ENCODE measurements at places on chromosomes 1 and 21.

- DNase-seq: peak; percentile 20
These were observed 1.1 kb downstream of the HUNK start for GRCh38 chr21:31873696-31874599.

DNA sequence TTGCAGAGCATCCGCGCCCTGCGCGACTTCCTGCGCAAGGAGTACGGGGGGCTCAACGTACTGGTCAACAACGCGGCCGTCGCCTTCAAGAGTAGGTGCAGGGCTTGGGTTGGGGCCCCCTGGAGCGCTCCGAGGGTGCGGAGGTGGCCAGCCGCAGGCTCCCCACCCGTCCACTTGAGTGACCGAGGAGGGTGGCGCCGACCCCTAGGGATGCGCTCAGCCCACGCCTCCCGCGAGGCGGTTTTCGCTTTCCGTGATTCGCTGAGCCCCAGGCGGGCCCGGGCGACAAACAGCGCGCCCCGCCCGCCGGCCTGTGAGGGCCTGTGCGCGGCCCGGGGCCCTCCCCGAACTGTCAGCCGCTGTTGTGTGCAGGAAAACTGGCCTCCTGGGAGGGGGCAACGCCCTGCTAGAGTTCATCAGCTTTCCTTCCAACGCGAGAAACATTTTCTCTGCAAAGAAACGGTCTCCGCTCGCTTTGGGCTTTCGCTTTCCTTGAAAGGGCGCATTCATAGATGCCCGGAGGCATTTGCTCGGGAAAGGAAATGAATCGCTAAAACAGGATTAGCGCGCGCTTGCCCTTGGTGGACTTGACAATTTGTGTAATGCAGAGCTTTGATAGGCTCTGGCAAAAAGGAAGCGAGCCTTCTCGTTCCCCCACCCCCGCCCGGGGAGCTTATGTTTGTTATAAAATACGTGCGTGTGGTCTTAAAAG, 668 bp downstream of the CBR3 start:
- DNase-seq: peak; percentile 44

GRCh38 chr1:31642366-31642765, 2.3 kb downstream of the PEF1 start:
- DNase-seq: no peak

DNA sequence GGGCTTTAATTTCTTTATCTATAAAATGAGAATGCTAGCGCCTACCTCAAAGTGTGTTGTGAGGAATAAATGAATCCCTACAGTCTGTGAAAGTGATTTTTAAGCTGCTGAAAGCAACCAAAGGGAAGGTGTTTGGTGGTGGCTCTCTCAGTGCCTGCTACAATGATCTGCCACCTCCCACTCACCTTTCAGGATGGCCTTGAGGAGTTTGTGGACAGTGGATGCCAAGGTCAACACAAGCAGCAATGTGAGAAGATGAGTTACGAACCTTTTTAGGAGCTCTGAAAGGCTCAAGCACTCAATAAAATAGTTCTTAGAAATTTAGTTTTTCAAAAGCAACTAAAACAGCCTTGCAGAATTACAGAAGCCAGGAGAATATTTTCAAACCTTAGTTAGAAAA, 176.6 kb upstream of the DPT start:
- DNase-seq: no peak

- no peak for DNase-seq
These were observed 19.1 kb upstream of the SLC45A3 start for GRCh38 chr1:205699416-205699815.

GRCh38 chr1:244955661-244956060, 91.3 kb upstream of the HNRNPU start:
- no peak for DNase-seq

DNA sequence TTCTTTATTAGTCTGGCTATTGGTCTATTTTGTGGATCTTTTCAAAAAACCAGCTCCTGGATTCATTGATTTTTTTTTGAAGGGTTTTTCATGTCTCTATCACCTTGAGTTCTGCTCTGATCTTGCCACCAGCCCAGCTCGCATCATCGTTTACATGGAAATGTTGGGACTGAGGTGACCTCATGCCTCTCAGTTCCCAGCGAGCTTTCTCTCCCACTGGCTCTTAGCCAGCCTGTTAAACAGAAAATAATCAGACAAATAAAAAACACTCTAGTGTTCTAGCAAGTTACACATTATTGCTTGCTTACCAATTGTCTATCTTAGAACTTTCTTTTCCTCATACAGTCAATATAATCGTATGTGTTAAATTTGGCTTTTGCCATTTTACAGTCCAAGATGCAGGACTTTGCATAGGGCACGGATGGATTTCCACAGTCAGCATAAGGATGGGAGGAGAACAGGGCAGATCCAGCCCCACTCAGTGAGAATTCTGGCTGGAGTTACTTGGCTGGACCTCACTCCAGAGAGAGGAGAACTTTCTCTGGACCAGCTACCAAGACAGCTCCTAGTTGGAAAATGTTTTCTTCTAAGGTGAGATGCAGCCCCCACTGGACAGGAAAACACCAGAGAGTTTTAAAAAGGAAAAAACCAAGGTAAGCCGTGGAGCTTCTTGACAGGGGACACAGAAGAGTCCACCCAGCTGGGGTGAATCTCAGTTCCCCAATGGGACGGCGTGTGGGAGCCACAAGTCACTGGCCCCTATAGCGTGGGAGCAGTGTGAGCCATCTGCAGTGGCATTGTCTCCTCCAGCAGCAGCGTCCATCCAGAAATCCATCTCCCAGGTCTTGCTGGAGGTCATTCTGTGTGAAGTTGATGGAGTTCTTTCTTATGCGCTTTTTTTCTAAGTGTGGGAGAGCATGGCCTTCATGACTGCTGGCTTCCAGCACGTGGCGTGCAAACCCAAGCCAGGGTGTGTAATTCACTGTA, 17.6 kb downstream of the PGBD2 start:
- no peak for DNase-seq

DNA sequence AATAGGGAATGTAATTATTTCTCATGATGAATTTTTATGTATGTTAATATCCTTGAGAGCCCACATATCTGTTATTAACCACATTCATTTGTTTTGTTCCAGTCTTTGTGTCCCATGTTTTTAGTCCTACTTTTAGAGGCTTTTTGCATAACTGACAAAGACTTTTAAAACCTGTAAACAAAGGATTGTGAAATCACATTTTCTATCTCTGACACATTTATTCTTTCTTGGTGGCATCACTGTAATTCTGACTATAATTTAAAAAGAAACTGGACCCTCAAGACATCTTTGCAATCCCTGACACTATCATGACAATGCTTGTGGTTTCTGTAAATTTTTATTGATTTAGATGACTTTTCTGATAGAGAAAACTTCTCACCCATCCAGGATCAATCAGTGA, 313.1 kb downstream of the SIPA1L2 start:
- no peak for DNase-seq

DNA sequence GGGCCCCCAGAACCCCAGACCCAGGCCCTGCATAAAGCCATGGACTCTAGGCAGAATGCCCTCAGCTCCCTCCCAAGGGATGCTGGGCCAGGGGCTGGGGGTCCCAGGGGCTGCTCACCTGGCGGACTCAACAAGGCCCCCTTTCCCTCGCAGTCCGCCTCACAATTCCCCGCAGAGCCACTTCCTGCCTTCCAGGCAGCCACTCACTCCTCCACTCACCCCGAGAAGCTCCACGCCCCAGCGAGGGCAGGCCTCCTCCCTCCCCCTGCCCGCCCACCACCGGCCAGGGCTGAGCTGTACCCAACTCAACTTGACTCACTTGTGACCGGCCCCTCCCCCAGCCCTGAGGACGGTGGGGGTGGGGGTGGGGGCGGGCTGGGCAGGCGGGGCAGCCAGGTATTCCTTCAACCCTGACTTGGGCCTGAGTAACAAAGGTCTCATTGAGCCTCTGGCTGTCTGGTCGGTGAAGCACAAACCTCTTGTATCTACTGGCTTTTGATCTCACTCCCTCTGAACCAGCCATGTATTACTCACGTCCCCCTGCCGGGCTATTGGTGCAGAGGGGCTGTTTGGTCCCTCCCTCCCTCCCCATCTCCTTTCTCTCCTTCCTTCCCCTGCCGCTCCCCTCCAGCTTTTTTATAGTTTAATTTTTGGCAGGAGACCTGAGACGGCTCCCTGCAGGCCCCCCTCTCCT, 5.9 kb downstream of the BLACAT1 start:
- no peak for DNase-seq

Measured in CD4-positive, alpha-beta T cell treated with Interleukin-4 for 1 hour (primary cell).